ENCODE measurements at places on chromosomes 2 and 18.

GRCh38 chr2:105336786-105337121 lies 586 bp upstream of the C2orf49 start:
- no peak for DNase-seq

GRCh38 chr18:26548415-26549262 lies at the start of gene KCTD1:
Gene KCTD1, minus strand, starts transcription at chr18:26548553. Its CDS starts 17 bp downstream, at chr18:26548536.
- DNase-seq, result peak; percentile 95

- no peak for DNase-seq
Observed at GRCh38 chr2:134218930-134219658, 34.8 kb upstream of the MGAT5 start.

GRCh38 chr2:228426502-228427216 lies 245.2 kb upstream of the SPHKAP start:
- DNase-seq, result no peak

DNA sequence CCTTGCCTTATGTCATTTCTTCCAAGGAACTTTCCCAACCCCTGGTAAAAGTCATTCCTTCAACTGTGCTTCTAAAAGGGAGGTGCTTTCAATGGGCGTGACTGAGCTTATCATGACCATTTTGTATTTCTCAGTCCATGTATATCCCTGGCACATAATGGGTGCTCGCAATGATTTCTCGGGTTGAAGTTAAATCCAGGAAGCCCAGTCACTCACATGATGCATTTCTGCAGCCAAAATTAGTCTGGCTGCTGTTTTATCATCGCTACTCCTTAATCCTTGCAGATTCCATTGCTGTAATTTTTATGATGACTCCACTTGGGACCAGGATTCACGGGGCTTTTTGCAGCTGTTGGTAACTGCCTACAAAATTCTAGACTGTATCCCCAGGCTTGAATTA lies 25.9 kb upstream of the RFX8 start:
- no peak for DNase-seq

DNA sequence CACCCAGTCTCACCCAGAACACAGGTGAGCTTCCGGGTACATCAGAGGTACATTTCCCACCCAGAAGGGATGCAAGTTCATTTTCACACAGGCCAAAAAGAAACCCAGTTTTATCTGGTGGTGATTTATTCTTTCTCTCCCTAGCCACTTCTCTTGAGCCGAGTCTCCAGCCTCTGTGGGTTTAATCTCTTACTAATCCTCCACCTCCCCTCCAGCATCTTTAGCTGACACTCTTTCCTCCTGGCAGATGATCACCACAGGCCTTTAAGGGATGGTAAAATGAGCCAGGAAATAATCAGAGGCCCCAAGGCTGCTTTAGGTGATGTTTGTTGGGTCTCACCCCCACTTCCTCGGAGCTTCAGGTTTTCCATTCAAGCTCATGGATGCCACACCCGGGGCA lies 145.7 kb upstream of the DLX2 start:
- no peak for DNase-seq

DNA sequence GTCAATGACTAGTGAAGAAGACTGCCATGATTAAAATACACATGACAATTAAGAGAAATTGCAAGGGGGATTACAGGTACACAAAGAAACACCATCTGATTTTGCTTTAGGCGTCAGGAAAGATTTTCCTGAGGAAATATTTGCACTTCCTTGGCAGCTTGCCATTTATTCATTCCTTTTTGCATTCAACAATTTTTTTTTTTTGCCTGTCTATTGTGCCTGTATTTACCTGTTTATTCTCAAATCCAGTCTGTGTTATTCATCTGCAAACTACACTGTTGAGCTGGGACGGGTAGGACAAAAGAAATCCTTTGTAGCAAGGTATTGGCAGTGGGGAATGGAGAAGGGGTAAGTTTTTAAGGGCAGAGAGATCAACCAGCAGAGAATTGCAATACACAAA lies 31.8 kb downstream of the SMAD2 start:
- no peak for DNase-seq

DNA sequence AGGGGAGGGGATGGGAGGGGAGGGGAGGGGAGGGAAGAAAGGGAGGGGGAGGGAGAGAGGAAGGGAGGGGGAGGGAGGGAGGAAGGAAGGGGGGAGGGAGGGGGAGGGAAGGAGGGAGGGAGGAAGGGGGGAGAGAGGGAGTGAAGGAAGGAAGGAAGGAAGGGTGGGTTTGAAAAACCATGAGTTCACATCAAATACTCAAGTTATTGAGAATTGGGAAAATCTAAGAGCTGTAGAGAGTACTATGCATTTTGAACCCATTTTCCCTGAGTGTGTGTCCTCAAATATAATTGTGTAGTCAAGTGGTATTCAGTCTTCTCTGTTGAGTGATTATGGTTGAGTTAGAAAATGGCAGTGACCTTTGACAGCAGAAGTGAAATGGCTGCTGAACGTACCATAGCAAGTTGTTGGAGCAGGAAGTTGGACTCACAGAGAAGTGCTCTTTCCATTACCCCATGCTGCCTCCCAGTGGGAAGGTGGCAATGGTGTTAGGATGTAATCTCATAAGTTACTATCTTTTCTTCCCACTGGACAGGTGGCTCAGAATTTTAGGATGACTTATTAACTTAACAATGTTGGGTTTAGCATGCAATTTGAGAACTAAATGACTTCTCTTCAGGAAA lies 214.6 kb downstream of the SETBP1 start:
- DNase-seq, result peak; percentile 29

- DNase-seq, result no peak
Observed at GRCh38 chr2:231676243-231676642, 32.1 kb upstream of the PTMA start.

GRCh38 chr2:113791697-113792590 lies 35.5 kb upstream of the SLC35F5 start:
- DNase-seq, result no peak

GRCh38 chr2:535222-535621 lies 142.0 kb downstream of the TMEM18 start:
- no peak for DNase-seq

- no peak for DNase-seq
Observed at GRCh38 chr2:58734365-58734764, 493.2 kb upstream of the FANCL start.

DNA sequence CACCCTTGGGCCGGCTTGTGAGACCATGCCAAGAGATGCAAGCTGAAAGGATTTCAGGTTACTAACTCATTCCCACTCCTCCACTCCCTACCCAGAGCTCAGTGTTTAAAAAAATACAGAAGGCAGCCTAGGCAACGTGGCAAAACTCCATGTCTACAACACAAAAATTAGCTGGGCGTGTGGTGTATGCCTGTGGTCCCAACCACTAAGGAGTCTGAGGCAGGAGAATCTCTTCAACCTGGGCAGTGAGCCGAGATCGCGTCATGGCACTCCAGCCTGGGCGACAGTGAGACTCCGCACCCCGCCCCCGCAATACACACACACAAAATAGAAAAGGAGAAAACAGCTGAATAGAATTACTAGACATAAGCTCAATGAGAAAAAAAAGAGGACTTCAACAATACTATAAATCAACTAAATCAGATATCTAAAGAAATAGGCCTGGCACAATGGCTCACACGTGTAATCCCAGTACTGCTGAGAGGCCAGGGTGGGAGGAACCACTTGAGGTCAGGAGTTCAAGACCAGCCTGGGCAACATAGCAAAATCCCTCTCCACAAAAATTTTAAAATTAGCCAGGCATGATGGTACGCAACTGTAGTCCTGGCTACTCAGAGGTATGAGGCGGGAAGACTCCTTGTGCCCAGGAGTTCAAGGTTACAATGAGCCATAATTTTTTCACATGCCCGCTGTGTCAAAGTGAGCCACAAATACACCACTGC lies 10.1 kb downstream of the IWS1 start:
- peak; percentile 94 for DNase-seq

- DNase-seq, result no peak
Observed at GRCh38 chr2:3712424-3712823, 9.0 kb downstream of the DCDC2C start.

GRCh38 chr2:147703171-147703570 lies 141.7 kb upstream of the ACVR2A start:
- DNase-seq, result no peak

- DNase-seq, result no peak
Observed at GRCh38 chr2:144798034-144798433, 278.1 kb upstream of the ZEB2 start.

- peak; percentile 43 for DNase-seq
Observed at GRCh38 chr2:190216829-190217228, 102.8 kb downstream of the HIBCH start.

DNA sequence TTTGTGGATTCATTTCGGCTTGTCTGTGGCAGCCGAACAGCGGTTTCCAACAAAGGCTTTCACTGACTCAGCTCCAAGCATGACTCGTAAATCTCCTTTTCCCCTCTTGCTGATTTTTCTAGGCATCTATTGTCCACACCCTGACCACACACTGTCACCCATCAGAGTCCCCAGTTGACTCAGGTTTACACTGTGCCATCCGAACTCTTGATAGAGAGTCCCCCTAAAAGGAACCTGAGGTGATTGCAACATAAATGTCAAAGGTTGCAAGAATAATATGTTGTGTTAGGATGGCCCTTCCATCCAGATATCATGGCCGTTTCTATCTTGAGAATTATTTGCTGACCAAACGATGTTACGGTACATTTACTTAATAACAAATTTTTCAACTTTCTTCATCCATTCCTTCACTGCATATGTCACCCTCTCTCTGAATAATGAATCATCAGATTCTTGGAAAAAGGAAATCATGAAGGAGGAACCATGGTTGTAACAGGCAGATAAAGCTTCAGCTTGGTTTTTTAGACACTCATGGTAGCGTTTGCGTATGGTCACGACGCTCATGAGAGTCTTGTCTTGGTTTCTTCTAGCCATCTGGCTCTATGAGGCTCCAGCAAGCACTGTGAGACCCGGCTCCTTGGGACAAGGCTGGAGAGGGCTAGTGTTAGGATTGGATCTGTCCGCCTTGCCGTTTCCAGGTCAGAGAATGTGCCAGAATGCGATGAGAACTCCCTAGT lies 72.1 kb downstream of the NPAS2 start:
- DNase-seq, result no peak

- no peak for DNase-seq
Observed at GRCh38 chr2:68345129-68345875, 19.8 kb upstream of the PLEK start.

DNA sequence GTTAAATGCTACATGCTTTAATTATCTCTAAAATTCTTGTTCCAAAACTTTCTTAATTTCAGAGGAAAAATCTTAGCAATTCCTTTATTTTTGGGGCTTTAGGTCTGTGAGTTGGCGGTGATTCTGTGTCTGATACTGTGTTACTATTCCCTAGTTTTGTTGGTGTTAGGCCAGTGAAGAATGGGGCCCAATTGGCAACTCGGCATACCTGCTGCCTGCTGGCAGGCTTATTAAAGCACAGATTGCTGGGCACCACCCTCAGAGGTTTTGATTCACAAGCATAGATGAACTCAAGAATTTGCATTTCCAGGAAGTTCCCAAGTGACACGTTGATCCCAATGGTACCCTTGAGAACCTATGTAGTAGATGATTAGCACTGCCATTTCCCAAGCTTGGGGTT lies 101.6 kb downstream of the OSBPL6 start:
- DNase-seq, result no peak

DNA sequence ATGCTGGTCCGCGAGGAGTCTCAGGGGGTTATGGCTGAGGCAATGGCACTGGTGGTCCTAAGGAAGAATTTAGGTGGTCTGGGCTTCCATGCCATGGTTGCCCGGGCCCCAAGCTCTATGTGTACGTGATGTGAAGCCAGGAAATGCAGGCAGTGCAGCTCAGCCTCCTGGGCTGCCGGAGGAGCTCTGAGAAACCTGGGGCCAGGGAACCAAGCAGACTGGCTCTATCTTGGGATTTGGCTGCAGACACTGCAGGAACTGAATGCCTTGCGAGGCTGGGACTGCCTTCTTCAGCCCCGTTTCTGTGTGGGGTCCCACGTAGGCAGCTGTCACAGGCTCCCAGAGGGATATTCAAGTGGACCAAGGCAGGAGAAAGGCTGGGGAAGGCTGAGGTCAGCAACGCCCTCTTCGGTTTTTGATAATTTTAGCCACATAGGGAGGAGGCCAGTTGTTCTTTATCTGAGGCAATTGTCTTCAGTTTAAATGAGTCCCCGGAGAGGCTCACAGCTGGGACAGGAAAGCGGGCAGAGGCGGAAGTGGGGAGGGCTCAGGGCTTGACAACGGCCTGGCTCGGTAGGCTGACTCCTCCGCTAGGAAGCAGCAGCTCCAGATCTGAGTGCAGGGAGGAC lies 77.7 kb downstream of the RHOB start:
- no peak for DNase-seq

DNA sequence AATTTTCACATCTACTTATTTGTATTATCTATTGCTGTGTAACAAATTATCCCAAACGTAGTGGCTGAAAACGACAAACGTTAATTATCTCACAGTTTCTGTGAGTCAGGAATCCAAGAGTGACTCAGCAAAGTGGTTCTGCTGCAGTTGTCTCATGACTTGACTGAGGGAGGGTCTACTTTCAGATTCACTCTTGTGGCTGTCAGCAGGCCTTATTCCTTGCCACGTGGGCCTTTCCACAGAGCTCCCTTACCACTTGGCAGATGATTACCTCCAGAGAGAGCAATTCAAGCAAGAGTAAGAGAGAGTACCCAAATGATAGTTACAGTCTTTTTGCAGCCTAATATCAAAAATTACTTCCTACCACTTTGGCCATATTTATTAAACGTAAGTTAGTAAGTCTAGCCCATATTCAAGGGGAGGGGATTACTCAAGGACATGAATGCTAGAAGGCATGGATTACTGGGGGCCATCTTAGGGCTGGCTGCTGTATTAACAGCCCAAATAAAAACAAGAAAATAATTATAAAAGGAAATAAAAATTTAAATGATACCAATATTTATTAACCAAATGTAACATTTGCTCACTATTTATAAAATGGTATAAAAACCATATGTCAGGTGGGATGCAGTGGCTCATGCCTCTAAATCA lies 48.7 kb upstream of the NBEAL1 start:
- no peak for DNase-seq

- DNase-seq, result no peak
Observed at GRCh38 chr2:112811841-112812306, 24.7 kb downstream of the IL1B start.

GRCh38 chr2:143994961-143995360 lies 525.0 kb downstream of the ZEB2 start:
- DNase-seq, result no peak

- DNase-seq, result no peak
Observed at GRCh38 chr2:204431529-204431928, 113.7 kb upstream of the PARD3B start.

GRCh38 chr2:46297546-46298271 lies 502 bp downstream of the EPAS1 start:
- DNase-seq, result peak; percentile 86

DNA sequence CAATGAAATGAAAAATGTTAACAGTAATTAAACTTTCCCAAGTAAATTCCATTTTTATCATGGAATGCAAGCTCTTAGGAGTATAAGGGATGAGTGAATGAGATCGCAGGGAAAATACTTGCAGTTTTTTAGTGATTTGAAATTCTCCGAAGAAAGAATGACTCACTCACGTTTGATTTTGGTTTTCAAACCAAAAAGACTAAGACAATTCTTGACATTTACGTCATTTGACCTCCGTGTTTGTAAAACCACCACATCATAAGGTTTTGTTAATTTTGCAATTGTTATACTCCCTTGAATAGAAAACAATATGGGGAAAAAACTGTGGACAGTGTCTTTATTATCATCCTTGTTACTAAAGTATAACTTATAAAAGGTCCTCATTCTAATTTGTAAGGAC lies 29.4 kb downstream of the COL4A4 start:
- no peak for DNase-seq
